Stimulated activated CD4-positive, alpha-beta T cell treated with anti-CD3 and anti-CD28 coated beads, TNF-alpha, amount 100 ng/mL, for 4 hours (primary cell): ENCODE measurements at places on chromosomes 4 and X.

DNA sequence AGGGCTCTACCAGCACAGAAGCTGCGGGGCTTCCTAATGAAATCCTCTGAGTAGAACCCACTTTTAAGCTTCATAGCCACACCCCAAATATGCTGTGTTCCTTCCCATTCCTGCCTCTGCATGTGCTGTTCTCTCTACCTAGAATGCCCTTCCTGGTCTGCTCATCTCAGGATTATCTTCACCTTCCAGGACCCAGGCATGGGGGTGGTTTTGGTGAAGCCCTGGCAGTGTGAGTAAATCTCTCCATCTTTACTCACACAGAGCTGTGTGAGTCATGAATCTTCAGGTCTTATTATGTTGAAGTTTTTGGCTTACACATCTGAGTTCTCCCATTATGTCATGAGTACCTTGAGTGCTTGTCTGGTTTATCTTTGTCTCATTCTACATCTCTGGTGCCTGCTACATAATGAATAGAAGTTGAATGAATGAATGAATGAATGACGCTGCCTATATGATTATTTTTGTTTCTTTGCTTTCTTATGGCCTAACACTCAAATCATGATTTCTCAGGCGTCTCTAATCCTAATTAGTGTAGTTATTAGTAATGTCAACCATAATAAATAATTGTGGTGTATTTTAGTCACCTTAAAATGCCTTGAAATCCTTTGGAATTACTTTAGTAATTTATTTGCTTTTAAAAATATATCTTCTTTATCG lies 41.9 kb downstream of the HADH start:
- no peak for DNase-seq

GRCh38 chr4:138090918-138091676 lies 151.1 kb downstream of the SLC7A11 start:
- DNase-seq = no peak

- DNase-seq = no peak
These were observed 1454.3 kb downstream of the FSTL5 start for GRCh38 chr4:160709546-160709945.

GRCh38 chr4:121050300-121050699 lies 22.0 kb downstream of the NDNF start:
- no peak for DNase-seq

- no peak for DNase-seq
These were observed 345.9 kb downstream of the ADGRL3 start for GRCh38 chr4:61545902-61546480.

- DNase-seq = no peak
These were observed 524.7 kb downstream of the SPRY1 start for GRCh38 chr4:123921339-123921738.

DNA sequence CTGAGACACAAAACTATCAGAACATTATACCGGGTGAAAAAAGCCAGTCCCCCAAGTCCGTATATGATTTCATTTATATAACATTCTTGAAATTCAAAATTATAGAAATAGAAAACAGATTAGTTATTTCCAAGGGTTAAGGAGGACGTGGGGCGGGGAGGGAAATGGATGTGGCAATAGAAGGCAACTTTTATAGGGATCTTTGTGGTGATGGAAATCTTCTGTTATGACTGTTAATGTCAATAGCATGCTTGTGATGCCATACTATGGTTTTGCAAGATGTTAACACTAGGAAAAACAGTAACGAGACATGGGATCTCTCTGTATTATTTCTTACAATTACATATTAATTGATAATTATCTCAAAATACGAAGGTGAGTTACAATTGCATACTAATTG lies 96.4 kb downstream of the LNX1 start:
- DNase-seq = no peak

- no peak for DNase-seq
These were observed 656 bp upstream of the GSPT2 start for GRCh38 chrX:51742586-51742985.

DNA sequence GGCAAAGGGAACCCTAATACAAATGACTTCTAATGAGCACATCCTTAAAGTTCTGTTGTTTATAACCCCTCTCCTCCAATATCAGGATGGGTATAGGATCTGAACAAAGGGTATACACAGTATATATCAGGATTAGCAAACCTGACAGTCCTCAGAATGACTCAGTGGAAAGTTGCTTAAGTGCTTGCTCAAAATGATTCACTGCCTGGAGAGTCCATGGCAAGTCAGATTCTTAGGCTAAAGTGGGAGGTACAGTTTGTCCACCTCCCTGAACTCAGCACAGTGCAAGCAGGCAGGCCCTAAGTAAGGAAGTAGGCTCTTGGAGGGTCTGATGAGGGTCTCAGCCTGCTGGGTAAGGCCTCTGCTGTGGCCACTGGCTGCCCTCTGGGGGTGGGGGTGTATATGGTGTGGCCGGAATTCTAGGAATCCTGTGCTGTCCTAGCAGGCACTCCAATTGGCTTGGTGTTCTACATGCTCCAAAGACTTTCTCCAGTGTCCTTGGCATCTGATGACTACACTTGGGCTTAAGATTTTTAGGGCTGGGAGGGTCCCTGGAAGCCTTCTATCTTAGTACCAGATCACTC lies 54.3 kb downstream of the CHRDL1 start:
- DNase-seq = no peak

DNA sequence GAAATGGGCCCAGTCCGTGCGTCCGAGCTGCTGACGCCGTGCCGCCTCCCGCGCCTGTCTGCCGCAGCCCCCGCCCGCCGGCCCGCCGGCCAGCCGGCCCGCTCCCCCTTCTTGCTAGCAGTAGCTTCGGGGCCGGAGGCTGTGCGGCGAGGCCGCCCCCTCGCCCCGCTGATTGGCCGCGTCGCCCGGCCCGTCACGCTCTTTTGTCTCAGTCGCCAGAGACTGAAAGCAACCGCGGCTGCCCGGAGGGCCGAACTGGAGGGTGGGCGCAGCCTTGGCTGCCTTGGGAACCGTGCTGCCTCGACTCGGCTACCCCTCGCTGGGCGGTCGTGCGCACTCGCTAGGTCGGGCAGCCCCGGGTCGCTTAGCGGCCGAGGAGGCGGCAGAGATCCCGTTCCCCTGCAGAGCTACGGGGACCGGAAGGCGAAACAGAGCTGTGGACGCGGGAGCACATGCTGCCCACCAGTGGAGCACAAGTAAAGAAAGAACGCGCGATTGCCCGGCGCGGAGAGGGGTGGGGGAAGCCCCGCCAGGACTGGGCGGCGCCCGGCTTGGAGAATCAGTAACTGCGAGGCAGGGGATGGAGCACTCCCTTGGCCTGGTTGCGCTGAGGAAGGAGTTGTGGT lies at the start of gene ZCCHC18:
Gene ZCCHC18, plus strand, starts transcription at position 198 of the 626 bp plus-strand sequence. CDS start 1,589 bp downstream, outside the sequence.
- no peak for DNase-seq

- no peak for DNase-seq
These were observed 102.3 kb downstream of the PSAPL1 start for GRCh38 chr4:7332216-7333023.

DNA sequence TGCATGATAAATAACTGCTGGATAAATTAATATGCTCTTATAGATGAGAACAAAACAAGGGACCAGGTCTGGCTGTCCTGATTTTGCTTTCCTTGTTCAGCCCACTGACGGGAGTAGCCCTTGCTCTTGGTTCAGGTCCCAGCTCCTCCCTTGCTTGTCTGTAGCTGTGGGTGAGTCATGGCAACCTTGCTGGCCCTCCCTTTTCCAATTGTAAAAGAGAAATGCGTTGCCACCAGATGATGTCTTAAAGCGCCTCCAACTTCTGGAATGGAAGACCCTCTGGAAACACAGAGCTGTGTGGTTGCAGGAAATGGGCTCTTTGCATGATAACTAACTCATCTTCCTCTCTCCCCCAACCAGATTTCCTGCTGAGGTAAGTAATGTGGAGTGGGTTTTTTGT lies 171.4 kb downstream of the AASDH start:
- no peak for DNase-seq

DNA sequence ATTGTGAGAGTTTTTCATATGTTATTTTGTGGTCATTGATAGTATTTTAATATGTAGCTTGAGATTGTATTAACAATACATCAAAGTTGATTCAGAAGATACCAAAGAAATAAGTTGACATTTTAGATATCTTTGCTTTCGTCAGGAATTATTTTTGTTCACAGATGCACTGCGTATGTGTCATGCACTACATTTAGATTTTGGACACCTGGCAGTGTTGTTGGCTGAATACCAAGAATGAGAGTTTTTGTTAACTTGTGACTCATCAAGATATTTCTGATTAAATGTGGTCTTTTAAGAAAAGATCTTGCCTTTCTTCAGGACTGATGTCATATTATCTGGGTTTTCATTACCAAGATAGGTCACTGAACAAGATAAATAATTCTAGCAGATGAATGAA lies 633.4 kb downstream of the CENPC start:
- no peak for DNase-seq

GRCh38 chrX:154595559-154596249 lies 10.8 kb downstream of the CTAG1A start:
- no peak for DNase-seq

- no peak for DNase-seq
These were observed 95.4 kb downstream of the LIMCH1 start for GRCh38 chr4:41633321-41633720.

- no peak for DNase-seq
These were observed 3.4 kb downstream of the DDX53 start for GRCh38 chrX:23003116-23003515.

DNA sequence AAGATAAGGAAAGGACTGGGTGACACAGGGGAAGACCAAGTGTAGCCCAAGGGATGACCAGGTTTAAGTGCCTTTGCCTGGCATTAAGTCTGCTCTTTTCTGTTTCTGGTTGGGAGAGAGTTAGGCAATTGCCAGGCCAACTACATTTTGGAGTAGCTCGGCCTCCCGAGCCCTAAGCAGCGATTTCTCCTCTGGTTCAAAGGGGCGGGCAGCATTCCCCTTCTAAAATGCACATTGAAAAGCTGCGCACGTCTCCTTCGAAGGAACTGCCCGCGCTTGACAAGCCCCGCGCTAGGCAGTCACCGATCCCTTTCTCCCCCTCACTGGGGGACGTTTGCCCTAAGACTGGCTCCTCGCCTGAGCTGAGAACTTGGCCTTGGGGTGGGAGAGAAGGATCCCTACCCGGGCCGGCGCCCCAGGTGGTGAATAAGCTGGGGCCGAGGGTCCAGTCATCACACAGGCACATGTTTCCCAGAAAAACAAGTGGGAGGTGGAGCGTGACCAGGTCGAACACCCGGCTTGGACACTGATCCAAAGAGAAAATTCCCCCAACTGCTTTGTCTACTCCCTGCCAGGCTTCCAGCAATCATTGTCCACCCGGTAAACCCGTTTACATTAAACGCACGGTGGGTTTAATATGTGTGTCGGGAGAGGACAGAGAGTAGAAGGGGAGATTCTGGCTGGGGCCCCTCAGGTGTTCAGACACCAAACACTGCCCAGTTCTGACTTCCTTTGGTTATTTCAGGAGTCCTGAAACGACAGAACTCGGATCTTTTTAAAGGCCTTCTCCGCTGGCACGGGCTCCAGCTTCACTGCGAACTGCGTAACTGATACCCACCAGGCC lies 4.0 kb downstream of the ARX start:
- DNase-seq = no peak

DNA sequence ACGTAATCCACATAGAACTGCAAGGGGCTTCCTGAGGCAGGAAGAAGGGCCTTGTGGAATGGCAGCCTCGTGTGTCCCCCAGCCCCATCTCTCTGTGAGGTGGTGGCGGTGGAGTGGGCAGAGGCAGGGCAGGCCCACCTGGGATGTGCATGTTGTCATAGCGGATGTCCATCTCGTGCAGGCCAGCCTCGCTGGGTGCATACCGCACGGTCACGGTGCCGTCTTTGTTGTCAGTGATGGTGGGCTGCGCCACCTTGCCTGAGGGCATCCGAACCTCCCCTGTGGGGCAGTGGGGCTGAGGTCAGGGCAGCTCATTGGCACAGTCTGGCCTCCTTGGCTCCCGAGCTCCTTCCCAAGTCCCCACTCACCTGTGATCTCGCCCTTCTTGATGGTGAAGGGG lies 20.4 kb downstream of the FLNA start:
- DNase-seq = no peak

GRCh38 chrX:131830400-131831184 lies 192.5 kb upstream of the STK26 start:
- DNase-seq = no peak

- no peak for DNase-seq
These were observed 230.0 kb upstream of the LNX1 start for GRCh38 chr4:53821179-53821851.
